ENCODE measurements at places on chromosomes 7 and 10.

GRCh38 chr7:90594751-90595317 lies 1.3 kb upstream of the CDK14 start:
- DNase-seq: no peak

DNA sequence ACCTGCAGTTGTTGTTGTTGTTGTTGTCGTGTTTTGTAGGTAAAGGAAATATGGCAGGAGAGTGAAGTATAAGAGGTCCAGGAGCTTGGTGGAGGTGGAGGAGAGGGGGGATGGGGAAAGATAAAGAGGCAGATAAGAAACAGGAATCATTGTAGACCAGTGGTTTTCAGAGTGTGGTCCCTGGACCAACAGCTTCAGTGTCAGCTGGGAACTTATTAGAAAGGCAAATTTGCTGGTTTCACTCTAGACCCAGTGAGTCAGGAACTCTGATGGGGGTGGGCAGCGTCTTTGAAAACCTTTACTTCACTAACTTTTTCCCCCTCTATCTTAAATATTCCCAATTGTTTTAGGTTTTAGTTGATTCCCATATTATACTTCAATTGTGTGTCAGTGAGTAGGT lies 241.5 kb downstream of the AUTS2 start:
- DNase-seq: no peak

DNA sequence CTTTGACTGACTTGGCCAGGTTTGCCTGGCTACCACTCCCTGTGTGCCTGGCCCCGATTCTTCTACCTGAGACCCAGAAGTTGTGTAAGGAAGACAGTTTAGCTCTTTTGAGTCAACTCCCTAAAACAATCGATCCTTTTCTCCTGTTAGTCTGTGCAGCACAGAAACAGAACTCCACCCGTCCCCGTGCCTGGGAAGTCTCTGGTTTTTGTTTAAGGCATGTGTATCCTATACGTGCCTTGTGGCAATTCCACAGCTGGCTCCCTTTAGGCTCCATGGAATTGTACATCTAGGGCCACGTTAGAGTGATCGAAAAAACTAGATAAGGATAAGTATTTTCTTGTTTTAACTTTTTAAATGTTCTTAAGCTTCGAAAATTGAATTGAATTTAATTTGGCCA lies 131.6 kb downstream of the BICC1 start:
- DNase-seq: no peak

GRCh38 chr7:9718071-9718661 lies 1255.5 kb upstream of the PHF14 start:
- no peak for DNase-seq

- DNase-seq: no peak
Observed at GRCh38 chr7:30162622-30163124, 27.9 kb downstream of the MTURN start.

GRCh38 chr10:124264271-124264670 lies 154.5 kb downstream of the OAT start:
- DNase-seq: no peak

DNA sequence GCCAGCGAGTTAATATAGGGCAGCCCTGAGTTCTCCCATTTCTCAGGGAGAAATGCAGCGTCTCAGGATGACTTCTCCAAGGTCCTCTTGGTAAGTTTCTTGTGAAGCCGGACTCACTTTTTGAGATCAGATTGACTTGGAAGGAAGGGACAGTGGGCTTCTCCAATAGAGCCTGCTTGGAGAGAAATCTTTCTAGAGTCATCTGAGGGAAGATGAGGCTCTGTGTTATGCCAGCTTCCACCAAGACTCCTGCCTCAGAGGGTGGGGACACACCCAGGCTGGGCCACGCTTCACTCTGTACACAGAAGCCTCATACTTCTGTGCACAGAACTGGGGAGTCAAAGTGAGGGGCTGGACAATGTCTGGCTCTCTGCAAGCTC lies 5.6 kb downstream of the C10orf105 start:
- no peak for DNase-seq

GRCh38 chr7:130982160-130982638 lies 248.2 kb upstream of the KLF14 start:
- DNase-seq: no peak

- no peak for DNase-seq
Observed at GRCh38 chr10:11853468-11853867, 30.3 kb downstream of the PROSER2 start.

DNA sequence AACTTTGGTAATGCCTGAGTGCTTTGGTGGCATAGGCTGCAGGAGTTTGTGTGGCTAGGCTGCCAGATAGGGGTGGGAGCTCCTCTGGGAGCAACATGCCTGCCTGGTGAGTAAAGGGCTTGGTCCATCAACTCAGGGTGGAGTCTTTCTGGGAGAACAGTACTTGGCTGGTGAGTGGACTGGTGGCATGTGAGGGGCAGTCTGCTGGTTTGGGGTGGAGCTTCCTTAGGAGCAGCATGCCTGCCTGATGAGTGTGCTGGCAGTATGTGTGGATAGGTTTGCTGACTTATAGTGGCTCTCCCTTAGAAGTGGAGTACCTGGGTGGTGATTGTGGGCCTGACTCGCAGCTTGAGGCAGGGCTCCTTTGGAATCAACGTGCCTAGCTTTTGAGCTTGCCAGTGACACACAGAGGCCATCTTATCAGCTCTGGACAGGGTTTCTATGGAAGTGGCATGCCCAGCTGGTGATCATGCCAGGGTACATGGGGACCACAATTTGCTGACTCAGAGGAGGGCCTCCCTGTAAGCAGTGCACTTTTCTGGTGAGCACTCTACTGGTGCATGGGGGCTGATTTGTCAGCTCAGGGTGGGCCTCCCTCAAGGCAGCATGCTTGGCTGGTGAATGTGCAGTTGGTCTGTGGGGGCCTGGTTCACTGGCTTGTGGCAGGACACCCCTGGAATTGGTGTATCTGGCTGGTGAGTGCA lies 35.0 kb upstream of the SRI start:
- no peak for DNase-seq

GRCh38 chr7:95476904-95477594 lies 8.7 kb upstream of the ASB4 start:
- no peak for DNase-seq

DNA sequence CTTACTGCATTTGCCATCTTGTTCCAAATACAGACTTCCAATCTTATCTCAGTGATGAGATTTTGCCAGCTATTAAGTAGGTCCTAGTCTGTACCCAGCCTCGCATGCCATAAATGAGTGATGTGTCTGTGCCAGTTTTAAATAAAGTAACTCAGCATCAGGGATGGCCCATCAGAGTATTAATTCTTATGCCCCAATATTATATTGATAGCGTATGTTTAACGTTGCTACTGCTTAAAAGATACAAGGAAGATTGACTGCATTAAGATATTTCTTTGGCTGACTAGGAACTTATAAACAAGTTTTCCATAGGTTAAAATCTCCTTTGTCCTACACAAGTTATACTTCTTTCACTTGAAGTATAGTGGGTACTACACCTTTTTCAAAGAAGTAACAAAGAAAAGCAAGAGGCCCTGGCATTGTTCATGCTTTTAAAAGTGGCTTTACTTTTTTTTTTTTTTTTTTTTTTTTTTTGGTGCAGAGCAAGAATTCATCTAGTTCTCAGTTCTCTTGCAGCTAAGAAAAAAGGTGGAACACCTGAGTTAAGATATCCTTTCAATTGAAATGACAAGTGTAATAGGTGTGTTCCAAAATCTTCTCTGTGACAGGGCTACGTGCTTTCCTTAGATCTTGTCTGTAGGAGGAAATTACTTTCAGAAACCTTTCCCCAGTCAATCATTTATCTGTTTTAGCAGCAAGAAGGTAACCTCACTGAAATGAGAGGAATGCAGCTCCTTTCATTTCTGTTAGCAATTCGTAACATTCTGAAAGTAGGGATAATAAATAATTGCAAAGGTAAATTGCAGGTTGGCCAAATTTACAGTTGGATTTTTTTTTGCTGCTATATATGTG lies 245.0 kb downstream of the CELF2 start:
- DNase-seq: no peak

DNA sequence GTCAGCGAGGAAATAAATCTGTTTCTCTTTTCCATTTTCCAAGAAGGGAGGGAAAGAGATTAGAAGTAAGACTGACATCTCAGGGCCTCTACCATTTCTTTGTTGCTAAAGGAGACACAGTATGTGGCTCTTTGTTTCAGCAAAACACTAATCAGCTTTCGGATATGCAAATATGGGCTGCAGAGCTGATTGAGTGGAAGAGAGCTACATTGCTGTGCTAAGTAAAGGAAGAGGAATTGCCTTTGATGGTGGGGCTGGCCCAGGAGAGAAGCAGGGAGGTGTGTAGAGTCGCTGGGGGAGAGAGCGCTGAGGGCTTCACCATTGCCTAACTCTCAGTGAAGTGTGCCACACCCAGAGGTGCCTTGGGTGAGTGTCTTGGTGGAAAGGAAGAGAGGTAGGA lies 284.8 kb downstream of the SDK1 start:
- DNase-seq: no peak

GRCh38 chr10:77552252-77552651 lies 85.4 kb downstream of the KCNMA1 start:
- no peak for DNase-seq

DNA sequence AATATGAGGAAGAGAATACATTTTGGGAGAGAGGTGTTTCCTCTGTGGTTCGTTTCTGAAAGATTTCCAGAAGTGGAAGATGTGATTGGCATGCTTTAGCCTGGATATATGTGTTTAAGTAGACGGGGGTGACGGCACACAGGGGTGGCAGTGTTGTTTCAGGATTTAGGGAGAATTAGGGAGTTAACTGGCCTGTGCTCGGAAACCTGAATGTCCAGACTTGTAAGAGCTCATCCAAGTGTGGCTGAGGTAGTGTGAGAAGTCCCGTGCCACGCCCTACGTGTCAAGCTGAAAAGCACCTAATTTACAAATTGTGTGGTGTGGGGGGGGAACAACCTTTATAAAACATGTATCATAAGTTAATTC lies 1.1 kb downstream of the RALA start:
- DNase-seq: no peak

GRCh38 chr10:58797356-58797755 lies 284.7 kb downstream of the BICC1 start:
- DNase-seq: no peak

- DNase-seq: no peak
Observed at GRCh38 chr7:31767686-31768358, 80.8 kb downstream of the PPP1R17 start.

GRCh38 chr7:142440906-142441411 lies 183.1 kb upstream of the PRSS58 start:
- DNase-seq: no peak

DNA sequence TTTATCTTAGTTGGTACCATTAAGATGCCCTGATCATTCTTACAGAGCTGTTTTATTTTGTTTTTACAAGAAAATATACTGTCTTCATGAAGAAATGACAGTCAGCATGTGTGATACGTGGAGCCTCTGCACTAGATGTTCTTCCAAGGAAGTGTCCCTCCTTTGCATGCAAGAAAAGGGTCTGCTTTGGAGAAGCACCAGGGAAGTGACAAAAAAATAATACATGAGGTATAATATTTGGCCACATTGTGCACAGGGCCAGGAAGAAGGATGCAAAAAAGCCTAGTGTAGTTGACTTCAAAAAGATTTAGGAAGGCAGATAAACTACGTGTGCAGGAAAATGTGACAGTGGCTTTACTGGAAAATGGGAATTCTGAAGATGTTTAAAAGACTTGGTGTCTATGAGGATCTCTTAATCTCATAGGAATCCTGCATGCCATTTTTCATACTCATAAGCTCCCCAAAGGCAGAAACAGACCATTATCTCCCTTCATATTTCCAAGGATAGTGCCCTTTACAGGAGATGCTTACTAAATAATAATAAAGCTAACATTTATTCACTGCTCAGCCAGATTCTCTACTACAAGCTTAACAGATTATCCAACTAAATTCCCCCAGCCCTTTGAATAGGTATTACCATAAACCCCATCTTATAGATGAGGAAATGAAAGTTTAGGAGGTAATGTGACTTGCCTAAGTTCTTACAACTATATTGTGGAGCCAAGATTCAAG lies 284.2 kb downstream of the HPSE2 start:
- no peak for DNase-seq

DNA sequence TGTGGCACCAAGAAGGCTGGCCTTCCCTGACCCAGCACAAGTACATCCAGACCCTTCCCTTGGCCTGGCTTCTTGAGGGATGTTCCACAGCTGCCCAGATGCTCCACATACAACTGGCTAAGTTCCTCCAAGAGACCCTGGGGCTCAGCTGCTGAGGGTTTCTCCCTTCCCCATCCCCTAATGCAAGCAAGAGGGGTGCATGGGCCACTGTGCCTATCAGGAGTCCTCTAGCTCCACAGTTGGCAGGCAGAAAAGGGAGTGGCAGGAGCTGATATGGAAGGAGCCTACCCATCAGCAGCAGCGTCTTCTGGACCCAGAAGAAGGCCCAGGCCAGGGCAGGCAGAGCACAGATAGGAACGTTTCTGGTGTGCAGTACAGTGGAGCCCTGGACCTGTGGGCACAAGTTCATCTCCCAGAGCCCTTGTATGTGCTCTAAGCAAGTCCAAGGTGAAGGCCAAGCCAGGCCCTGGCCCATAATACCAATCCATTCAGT lies 26.2 kb downstream of the VSIR start:
- DNase-seq: no peak

DNA sequence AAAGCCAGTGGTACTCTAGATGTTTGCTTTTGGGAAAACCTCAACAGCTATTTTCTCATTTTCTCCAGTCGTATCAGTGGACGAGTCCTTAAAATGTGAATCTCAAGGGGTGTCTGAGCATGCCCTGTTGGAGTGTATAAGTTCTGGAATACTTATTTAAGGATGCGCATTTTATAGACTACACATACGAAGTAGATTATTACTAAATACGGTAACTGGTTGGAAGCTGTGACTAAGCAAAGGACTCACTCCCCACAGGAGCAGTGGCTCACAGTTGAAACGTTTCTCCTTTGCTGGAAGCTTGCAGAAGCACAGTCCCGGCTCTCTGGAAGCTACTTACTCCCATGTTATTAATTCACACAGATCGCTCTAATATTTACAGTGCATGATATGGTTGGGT lies 90.8 kb upstream of the DNAJB6 start:
- no peak for DNase-seq

- no peak for DNase-seq
Observed at GRCh38 chr10:73799899-73800559, 11.4 kb downstream of the NDST2 start.

GRCh38 chr7:12244129-12244528 lies 33.0 kb downstream of the TMEM106B start:
- DNase-seq: no peak

GRCh38 chr10:68900427-68901104 lies 549 bp upstream of the DDX50 start:
- DNase-seq: peak; percentile 20

GRCh38 chr10:34808801-34809745 lies 6.0 kb downstream of the PARD3 start:
- DNase-seq: no peak

GRCh38 chr7:37377231-37377630 lies 71.4 kb downstream of the ELMO1 start:
- no peak for DNase-seq

GRCh38 chr7:139487366-139488080 lies 4.0 kb upstream of the KLRG2 start:
- no peak for DNase-seq

DNA sequence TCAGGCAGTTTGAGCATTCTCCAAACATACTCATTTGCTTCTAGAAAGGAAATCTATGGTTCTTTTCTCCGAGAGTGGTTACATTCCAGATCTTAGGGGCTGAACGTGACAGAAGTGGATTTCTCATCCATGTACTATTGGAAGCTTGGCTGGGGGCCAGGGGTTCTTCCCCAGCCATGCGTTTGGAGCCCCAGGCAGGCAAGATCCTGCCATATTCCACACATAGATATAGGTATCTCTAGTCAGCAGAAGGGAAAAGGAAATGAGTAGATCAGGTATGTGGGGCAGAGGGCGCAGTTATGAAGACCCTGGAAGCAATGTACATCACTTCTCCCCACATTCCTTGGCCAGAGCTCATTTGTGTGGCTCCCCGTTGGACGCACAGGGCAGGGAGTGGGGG lies 299.8 kb downstream of the CCDC3 start:
- no peak for DNase-seq

GRCh38 chr7:167090-167855 lies 25.1 kb upstream of the FAM20C start:
- DNase-seq: no peak
